ENCODE measurements at places on chromosomes 1 and 21.

DNA sequence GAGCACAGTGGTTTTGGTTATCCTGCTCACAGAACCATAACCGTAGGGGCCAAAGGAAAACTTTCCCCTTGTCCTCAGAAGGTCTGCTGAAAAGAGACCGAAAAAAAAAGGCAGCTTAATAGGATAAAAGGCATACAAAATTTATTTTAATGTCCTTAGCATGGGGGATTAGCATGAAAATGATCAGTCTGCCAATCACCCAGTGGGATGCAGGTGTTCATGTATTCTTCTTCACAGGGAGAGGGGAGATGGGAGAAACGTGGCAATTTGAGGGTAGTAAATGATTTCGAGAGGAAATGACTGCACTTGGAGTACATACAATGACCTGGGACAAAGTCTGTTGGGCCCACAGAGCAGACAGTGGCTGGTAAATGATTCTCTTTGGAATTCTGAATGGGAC lies 194.0 kb downstream of the AJAP1 start:
- no peak for DNase-seq

DNA sequence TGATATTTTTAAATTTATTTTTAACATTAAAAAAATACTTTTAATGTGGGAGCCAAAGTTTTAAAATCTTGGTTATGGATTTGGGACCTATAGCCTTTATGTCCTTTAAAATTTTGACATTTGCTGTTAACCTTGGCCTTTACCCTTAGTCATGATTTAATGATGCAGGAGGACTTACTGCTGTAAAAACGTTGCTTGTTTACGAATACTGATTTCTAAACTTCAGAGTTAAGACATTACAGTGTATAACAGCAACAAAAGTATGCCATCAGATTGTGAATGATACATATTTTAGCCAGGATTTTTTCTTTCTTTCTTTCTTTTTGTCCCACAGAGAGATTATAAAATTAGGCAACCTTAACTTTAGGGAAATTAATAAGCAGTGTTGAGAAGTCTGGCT lies 8.9 kb downstream of the RBM15 start:
- no peak for DNase-seq

DNA sequence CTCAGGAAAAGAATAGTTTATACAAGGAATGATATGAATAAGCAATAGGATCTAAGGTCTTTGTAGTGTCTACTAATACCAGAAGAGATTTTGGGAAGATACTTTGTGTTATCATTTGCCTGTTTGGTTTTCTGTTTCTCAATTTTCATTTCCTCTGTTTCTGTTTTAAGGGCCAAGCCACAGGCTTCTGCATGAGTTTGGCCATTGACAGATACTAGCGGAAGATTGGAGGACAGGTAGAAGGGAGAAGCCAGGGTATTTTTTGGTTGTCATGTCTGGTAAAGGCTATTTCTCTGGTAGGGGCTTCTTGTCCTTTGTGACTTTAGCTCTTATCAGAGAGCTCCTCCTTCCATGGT lies 51.4 kb downstream of the HS2ST1 start:
- no peak for DNase-seq

DNA sequence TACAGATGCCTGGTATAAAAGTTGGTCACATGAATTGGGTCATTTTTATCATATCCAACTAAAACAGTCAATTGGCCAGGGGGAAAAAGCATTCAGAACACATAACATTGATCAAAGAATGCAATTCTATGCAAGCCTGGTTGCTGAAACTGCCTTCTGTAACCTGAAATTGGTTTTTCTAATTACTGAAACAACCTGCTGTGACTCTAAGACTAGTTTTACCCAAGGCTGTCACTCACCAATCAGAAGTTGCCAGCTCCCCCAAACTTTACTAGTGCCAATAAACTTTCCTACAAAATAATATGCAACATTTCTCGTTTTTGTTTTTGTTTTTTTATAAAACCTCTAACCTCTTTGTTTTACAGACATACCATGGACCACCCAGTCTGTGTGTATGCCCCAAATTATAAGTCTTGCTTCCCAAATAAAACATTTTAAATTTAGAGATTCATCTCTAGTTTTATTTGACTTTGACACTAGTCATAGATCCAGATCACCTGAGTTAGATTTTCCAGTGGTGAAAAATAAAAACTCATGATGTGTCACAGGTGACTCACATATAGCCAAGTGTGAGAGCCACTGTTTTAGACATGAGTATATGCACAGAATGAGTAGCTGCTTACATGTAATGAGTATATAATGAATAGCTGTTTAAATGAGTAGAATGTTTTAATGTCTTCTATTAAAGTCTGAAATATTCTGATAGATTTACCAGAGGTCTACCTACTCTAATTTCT lies 64.2 kb upstream of the CR2 start:
- no peak for DNase-seq

- DNase-seq = no peak
These were observed 53.4 kb upstream of the PTGFR start for GRCh38 chr1:78437396-78437795.

DNA sequence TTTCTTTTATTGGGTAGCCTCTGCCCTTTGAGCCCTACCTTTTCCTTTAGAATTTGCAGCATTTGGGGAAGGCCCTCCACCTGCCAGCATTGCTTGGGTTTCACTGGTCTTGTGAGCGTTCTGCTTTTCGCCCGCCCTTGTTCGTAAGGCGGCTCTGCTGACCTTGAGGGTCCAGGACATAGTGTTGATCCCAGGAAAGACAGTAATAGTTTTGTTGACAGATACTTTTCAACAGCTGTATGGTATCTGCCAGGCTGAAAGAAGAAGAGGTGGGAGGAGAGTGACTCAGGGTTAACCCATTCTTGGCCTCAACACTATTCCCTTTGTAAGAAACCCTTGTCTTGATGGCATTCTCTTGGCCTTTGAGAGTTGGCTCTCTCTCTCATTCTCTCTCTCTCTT lies 113.4 kb upstream of the SPAG17 start:
- DNase-seq = no peak

GRCh38 chr1:156740237-156740740 lies 599 bp downstream of the MRPL24 start:
- no peak for DNase-seq

- DNase-seq = no peak
These were observed 22.8 kb downstream of the PHC2 start for GRCh38 chr1:33408093-33408436.

DNA sequence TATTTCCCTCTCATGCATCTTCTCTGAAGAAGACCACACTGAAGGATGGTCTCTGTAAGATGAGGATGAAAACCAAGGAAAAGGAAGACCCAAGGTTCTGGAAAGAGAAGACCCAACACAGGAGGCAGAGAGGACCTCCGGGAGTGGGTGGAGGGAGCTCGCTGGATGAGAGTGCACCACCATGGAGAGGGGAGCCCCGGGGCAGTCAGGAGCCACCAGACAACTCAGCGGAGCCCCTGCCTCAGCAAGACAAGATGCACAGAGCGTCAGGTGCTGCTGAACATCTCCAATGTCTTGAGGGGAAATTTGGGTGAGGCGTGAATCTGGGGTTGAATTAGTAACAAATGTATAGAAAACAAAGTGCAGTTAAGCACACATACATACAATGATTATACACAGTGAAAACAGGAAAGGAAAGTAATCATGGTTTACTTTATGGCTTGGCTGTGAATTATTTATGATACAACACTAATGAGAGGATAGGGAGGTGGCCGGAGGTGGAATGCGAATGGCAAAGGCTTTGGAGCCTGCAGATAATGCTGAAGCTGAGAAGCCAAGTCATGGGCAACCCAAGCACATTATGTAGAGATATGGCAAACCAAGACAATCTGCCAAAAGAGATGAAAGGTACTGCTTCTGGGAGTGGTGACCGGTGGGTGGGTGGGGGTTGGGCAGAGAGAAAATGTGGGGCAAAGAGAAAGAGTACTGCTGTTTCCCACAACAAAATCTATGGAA lies 80.4 kb upstream of the EDN2 start:
- no peak for DNase-seq

DNA sequence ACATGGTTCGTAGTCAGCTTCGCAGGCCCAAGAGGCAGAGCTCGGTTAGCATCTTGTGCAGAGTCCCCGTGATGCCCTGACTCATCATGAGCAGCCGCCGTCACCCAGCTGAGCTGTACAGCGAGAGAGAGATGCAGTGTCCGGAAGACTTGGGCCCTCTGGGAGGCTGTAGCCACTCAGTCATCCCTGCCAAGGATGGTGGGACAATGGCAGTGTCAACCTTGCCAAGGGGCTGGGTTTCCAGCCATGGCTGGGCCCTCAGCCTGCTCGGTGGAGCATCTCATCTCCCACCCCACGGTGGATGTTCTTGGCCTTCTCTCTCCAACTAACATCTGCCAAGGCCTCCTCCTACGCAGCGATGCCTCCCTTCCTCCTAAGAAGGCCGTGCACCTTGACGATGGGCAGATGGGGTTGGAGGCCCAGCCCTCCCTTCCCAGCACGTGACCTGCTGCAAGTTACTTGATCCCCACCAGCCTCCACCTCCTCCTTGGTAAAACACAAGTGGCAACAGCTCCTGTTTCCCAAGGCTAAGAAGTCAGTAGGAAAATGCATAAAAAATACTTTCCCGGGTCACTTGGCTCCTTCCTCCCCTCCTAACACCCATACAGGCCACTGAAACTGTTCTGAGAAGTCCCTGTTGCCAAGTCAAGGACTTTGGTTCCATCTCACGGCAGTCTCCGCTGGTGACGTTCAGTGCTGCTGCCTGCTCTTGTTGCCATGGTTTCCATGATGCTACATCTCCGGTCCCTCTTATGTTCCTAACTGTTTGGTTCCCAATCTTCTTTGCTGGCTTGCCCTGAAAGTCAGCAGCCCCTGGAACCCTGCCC lies 384.7 kb upstream of the VAMP3 start:
- DNase-seq = no peak

DNA sequence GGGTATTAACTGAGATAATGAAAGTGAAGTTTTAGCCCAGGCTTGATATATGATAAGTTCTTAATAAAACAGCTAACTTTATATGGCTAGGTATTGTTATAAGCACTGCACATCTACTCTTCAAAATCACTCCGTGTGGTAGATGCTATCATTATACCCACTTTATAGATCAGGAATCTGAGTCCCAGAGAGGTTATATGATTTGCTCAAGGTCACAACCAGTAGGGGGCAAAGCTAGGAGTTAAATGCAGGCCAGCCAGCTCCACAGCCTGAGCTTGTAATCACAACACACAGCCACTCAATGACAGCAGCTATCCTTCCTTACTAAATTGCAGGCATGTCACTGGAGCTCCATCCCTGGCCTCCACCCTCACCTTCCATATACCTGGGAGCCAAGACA lies 115.8 kb downstream of the CAPN8 start:
- no peak for DNase-seq

- no peak for DNase-seq
These were observed 110.4 kb downstream of the PPIAL4G start for GRCh38 chr1:148372731-148373130.

DNA sequence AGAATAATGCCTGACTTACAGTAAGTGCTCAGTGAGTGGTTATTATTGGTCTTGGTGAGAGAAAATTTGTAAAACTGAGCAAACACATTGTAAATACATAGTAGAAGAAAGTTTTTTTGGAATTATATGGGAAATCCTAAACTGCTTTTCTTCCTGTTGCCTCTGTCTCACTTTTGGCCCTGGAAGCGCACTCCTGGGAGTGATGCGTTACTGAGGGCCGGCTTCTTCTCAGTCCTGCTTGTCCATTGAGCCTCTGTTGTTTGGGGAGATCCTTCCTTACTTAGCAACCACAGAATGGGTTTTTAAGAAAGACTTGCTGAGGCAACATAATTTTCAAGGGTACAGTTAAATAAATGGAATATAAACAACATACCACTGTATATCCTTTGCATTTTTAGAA lies 166.0 kb downstream of the EDEM3 start:
- no peak for DNase-seq

- no peak for DNase-seq
These were observed 51.9 kb downstream of the KIAA1614 start for GRCh38 chr1:180964595-180964994.

GRCh38 chr1:20291645-20292084 lies 990 bp downstream of the VWA5B1 start:
- DNase-seq = no peak

DNA sequence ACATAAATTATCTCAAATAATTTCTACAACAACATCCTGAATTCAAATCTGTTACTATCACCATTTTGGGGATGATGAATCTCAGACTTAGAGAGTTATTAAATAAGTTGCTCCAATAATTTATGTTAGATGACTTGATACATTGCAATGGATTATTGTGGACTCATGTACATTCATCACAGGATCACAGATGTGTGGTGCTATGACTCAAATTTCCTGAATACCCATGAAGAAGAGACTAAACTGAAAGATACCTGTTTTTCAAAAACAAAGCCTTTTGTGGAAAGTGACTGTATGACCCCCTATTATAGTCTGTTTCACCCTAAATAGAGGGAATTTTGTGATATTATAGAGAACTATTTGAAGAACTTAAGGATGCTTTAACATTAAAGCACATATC lies 315.0 kb downstream of the PLA2G4A start:
- no peak for DNase-seq

DNA sequence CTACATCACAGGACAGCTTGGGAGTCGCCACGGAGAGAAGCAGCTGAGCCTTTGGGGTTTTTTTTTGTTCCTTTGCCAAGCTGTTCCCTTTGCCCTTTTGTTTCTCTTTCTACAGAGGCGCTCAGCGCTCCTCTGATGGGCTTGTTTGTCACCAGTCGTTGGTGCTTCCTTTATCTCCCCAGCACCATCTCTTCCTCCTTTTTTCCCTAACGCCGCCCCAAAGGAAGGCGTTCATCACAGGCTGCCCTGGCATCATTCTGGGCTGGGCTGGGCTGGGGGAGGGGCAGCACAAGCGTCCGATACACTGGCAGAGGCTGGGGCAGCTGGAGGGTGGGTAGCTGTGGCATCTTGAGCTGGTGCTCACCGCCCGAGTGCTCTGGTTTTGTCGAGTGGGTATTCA lies 10.5 kb downstream of the IGSF21 start:
- DNase-seq = no peak

DNA sequence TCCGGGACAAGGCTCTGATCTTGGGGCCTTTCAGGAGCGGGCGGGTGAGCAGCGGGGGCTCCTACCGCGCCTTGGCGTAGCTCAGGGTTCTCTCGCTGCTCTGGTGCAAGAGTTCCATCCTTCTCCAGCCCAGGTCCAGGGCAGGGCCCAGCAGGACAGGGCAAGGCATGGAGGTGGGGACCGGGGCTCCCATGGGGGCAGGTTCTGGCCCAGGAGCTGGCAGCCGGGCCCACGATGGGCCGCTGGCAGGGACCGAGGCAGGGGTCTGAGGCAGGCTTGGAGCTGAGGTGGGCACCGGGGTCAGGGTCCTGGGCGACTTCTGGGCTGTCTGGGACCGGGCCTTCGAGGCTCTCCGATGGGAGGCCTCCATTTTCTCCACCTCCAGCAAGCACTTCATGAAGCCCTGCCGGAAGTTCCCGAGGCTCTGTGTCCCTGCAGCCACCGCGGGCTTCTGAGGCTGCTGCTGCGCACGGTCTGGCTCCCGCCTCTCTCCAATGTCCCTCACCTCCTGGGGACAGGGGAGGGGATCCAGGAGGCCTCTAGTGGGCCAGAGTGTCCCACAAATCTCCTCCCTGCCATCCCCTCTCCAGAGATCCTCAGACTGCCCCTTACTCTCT lies 27.6 kb downstream of the SPATA21 start:
- no peak for DNase-seq

DNA sequence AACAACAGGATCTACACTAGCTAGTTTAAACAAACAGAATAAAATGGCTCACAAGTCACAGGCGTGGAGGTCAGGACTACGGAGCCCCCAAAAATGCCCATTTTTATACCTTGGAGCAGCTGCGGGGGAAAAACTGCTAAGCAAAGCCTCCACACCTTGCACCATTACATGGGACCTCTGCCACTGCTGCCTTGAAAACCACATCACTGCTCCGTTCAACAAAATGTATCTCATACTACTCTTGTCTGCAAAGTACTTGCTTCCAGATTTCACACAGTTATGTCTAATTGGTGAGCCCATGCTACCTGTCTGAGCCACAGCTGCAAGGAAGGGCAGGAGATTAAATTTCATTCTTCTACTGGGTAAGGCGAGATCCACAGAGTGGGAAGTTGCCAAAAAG lies 24.4 kb downstream of the MRPL39 start:
- DNase-seq = no peak
